Activated CD4-positive, alpha-beta memory T cell treated with anti-CD3 and anti-CD28 coated beads, Interleukin-2, amount 10 ng/mL, durations not matched to agents 7 days and 5 days (primary cell): ENCODE measurements at places on chromosomes 12 and 14. TPM values are rescaled to one million over a fixed set of nuclear protein-coding genes. Genes with fewer than 3 reads are reported as not detected.

The NID2 gene
- total RNA-seq: 0.15 TPM

The PCBP2 gene
- 756 TPM for total RNA-seq

The OASL gene
- 107 TPM for total RNA-seq

The DENR gene
- total RNA-seq: 55.9 TPM
